Dermis lymphatic vessel endothelial cell (primary cell): ENCODE measurements at places on chromosomes 4 and X. TPM values are rescaled to one million over a fixed set of nuclear protein-coding genes. Genes with fewer than 3 reads are reported as not detected.

CTAG2 gene
- not detected in 2 replicates for total RNA-seq

UGT2B11 gene
- total RNA-seq = not detected in 2 replicates

TMPRSS11B gene
- not detected in 2 replicates for total RNA-seq

ZNF630 gene
- total RNA-seq = 1.4 and 1.5 TPM in 2 replicates

ABLIM2 gene
- 1.5 and 5.4 TPM in 2 replicates for total RNA-seq

MAGEC2 gene
- total RNA-seq = not detected in 2 replicates

RIPPLY1 gene
- total RNA-seq = not detected in 2 replicates

SLITRK4 gene
- under 0.01 TPM in 1 of 2 replicates, not detected in the other for total RNA-seq

TXK gene
- total RNA-seq = 0.09 and 0.11 TPM in 2 replicates

VEGFD gene
- total RNA-seq = 0.11 and 0.17 TPM in 2 replicates

SSX4 gene
- total RNA-seq = not detected in 2 replicates

RHOXF1 gene
- total RNA-seq = not detected in 2 replicates

LANCL3 gene
- total RNA-seq = 0.22 and 0.43 TPM in 2 replicates

HTN1 gene
- total RNA-seq = not detected in 2 replicates

LGI2 gene
- total RNA-seq = under 0.01 TPM in 2 replicates

TRPC3 gene
- total RNA-seq = under 0.01 TPM in 1 of 2 replicates, not detected in the other

UGT8 gene
- not detected in 2 replicates for total RNA-seq

ADAM29 gene
- not detected in 2 replicates for total RNA-seq

ZFYVE28 gene
- 2.4 and 3.7 TPM in 2 replicates for total RNA-seq

SHROOM4 gene
- 18.5 and 23.6 TPM in 2 replicates for total RNA-seq

GSX2 gene
- not detected in 2 replicates for total RNA-seq

NLGN4X gene
- total RNA-seq = 0.22 and 2.0 TPM in 2 replicates

STPG2 gene
- total RNA-seq = under 0.01 and 0.17 TPM in 2 replicates
